NCI-H1930 (cell line): ENCODE measurements at places on chromosomes 6 and 20.

DNA sequence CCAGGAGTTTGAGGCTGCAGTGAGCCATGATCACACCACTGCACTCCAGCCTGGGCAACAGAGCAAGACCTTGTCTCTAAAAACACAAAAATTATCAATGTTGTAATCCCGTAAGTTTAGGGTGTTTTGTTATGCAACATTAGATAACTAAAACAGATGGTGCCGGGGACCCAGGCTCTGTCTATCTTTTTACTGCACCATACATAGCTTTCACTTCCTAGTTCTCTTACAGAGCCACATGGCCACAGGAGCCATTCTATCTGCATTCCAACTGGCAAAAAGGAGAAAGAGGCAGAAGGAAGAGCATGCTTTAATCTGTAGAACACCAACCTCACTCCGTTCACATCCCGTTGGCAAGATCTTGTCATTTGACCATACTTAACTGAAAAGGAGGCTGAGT lies 5.4 kb upstream of the TCF15 start:
- DNase-seq, result no peak

GRCh38 chr20:31740208-31740607 lies 1.1 kb downstream of the TPX2 start:
- no peak for DNase-seq

DNA sequence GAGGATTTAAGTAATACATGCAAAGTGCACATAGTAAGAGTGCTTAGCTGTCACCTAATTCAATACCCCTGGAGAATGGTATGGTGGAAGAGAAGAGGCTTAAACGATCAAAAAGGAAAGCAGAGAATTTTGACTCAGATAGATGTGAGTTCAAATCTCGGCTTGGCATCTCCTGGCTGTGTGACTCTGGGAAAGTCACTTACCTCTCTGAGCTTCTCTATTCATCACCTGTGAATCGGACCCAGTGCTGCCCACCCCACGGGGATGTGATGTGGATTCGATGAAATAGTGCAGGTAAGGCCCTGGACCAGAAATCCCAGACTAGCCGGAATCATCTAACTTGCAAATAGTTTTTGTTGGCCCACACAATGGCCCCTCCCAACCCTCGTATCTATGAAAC lies 1.8 kb upstream of the B4GALT5 start:
- no peak for DNase-seq

- peak; percentile 69 for DNase-seq
Measured at GRCh38 chr20:32031007-32031958, 20.8 kb upstream of the HCK start.

- DNase-seq, result no peak
Measured at GRCh38 chr6:53429401-53429800, 80.7 kb upstream of the ELOVL5 start.

- DNase-seq, result no peak
Measured at GRCh38 chr6:129177801-129178200, 294.9 kb downstream of the LAMA2 start.

DNA sequence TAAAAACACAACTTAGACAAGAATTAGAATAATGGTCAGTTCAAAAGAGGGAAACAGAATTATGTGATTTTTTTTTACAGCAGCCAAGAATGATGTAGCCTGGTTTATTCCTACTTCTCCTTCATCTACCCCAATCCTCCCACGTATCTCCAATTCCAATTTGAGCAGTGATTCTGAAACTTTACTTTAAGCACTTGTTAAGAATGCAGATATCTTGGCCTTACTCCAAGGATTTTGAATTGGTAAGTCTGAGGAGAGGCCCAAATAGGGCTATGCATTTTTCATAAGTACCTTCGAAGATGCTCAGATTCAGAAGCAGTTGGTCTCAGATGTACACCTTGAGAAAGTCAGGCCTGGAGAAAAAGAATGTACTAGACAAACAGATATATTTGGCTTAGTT lies 233.4 kb upstream of the FLRT3 start:
- no peak for DNase-seq

- DNase-seq, result no peak
Measured at GRCh38 chr20:48180618-48181017, 395.3 kb upstream of the SULF2 start.

- DNase-seq, result no peak
Measured at GRCh38 chr6:43105538-43106222, 29.6 kb downstream of the PTK7 start.

GRCh38 chr20:4470375-4470774 lies 251.3 kb upstream of the PRND start:
- no peak for DNase-seq

DNA sequence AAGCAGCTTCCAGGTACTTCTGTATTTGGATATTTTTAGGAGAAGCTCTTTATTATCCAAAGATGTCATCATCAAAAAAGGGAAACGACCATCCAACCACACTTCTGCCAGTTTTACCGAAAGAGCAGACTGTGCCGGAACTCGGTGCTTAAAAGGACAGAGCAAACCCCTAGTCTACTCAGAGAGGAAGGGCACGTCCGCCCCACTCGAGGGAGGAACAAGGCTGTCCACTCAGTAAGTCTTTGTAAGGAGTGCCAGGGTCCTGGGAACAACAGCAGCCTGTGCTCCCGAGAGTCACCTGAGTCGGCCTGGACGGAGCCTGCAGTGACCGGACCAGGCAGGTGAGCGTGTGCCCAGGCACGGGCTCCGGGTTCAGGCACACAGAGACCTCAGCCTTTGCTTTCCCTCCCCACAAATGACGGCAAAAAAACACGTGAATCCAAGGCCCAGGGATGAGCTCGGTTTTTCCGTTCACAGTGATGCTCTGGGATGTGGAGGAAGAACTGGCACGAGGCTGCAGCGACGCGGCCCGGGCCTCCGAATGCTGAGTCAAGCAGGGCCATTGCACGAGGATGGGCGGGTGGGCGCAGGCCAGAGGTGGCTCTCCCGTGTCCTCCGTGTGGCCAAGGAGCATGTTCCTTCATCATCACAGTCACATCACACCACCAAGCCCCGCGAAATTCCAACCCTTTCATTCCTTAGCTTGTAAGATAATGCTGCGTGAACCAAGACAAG lies 17.4 kb upstream of the SLCO4A1 start:
- DNase-seq, result no peak

- no peak for DNase-seq
Measured at GRCh38 chr20:38414769-38415450, 20.2 kb downstream of the SNHG17 start.

GRCh38 chr20:24135781-24136180 lies 147.2 kb upstream of the GGTLC1 start:
- no peak for DNase-seq

DNA sequence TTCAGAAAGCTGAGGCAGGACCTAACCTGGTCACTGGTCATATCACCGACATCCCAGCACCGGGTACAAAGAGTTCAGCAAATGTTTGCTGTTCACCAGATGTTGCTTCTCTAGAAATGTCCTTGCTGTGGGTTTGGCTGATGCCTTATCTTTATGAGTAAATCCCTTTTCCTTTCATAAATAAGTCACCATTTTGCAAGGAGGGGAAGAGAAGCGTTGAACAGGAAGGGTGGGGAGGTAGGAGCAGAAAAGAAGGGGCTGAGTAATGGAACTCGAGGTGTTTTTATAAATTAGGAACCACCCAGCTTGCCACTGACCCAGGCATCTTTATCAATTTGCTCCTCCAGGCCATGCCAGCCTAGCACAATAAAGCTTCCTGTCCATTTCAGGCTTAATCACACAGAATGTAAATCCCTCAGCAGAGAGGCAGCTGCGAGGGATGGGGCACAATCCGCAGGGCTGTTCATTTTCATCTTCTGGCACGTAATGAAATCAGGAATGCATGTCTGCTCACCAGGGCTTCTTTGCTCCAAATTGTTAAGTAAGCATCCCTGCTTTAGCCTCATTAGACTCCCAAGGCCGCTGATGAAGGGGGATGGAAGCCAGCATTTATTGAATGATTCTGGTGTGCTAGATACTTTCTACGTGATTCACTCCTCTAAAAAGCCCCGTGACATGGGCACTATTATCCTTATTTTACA lies 371.9 kb upstream of the CHD6 start:
- DNase-seq, result no peak

DNA sequence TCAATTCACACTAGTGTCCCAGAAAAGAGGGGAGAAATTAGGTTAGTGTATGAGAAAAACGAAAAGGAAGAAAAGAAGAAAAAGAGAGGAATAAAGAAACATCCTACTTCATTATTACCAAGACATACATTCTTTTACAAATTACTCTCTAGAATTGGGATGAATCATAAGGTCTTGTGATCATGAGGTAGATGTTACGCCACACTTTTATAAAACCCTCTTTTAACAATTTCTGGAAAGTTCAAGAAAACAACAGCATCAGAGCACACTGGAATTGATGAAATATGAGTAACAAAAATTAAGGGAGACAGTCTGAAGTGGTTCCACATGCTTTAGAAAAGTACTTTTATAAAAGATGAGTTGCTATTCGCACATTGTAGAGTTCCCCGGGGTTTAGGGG lies 32.6 kb upstream of the NRSN1 start:
- no peak for DNase-seq

DNA sequence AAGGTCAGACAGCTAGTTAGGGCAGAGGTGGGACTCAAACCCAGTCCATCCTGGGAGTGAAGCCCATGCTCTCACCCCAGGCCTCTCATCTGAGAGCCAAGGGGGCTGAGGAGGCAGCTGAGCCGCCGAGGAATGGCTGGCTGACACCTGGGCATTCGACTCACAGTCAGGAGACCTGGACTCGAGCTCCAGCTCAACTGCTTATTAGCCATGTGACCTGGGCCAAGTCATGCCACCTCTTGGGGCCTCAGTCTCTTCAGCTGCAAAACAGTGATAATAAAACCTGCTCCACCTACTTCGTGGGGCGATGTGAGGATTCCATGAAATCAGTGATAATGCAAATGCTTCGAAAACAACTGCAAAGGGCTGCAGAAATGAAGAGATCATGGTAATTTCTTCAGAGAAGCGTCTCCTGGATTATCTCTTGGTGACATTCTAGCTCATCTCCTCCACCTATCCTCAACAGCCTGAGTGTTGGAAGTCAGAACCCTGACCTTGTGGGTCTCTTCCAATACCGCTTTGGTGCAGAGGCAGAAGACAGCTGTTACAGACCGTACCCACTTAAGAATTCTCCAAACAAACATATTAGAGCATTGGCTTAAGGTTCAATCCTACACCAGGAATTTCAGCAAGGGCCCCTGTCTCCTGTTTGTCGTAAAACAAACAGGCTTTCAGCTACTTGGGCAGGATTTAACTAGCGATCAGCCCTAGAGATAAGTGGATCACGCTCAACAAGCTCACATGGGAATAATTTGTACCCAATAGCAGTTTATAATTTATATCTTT lies 60.0 kb upstream of the PIM1 start:
- DNase-seq, result no peak

GRCh38 chr6:72944660-72945059 lies 280.6 kb downstream of the KHDC1L start:
- no peak for DNase-seq

- no peak for DNase-seq
Measured at GRCh38 chr6:39144481-39145173, 29.6 kb upstream of the SAYSD1 start.

GRCh38 chr6:83514866-83515466 lies 2.6 kb downstream of the PRSS35 start:
- DNase-seq, result no peak

DNA sequence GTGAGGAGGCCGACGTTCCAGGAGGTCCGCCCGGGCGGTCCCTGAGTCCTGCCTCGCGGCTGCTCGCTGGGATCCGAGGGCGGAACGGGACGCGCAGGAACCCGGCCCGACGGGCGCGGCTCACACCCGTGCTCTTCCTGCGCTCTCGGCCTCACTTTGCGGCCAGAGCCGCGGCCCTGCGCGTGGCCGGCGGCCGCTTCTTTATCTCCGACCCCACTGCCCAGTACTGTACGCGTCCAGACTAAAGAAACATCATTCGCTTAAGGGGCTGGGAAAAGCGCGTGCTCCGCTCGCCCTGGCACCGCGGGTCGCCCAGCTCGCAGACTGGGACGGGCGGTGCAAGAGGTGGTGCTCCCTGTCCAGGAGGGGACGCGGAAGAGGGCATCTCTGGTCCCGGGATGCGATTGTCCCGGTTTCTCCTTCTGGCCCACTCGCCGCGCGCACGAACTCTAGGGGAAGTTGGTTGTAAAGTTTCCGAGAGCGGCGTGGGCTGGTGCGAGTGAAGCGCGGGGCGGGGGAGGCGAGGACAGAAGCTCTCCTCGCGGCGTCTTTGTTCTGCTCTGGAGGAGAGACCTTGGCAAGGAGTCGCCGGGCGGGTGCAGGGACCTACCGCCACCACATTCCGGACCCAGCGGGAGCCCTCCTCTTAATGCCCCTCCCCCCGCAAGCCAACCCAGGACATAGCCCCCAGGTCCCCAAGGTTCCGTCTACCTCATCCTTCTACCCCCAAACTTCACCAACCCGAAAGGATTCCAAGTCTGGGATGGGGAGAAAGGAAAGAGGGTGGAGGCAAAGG lies 71.0 kb downstream of the SOX4 start:
- no peak for DNase-seq

GRCh38 chr6:105568751-105569150 lies 165.9 kb upstream of the PREP start:
- DNase-seq, result no peak
